Endothelial cell (in vitro differentiated cells): ENCODE measurements at places on chromosomes 2 and 18. TPM values are rescaled to one million over a fixed set of nuclear protein-coding genes. Genes with fewer than 3 reads are reported as not detected.

DNA sequence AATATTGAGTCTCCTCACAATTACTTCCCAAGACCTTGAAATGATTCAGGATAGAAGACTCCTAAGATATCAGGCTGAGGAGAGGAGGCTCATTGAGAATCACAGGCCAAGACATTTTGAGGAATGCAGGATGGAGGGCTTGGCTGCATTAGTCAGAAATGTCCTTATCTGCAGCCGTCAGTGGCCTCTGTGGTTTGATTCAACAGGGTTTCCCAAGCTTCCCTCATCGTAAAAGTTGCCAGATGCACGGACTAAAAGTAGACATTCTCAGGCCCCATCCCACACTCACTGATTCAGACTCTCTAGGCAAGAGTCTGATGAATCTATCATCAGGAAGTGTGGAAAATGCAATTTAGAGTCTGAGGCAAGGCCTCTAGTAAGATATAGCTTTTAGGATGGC is 34.0 kb upstream of the TMEM178A start:
- DNase-seq: no peak

DNA sequence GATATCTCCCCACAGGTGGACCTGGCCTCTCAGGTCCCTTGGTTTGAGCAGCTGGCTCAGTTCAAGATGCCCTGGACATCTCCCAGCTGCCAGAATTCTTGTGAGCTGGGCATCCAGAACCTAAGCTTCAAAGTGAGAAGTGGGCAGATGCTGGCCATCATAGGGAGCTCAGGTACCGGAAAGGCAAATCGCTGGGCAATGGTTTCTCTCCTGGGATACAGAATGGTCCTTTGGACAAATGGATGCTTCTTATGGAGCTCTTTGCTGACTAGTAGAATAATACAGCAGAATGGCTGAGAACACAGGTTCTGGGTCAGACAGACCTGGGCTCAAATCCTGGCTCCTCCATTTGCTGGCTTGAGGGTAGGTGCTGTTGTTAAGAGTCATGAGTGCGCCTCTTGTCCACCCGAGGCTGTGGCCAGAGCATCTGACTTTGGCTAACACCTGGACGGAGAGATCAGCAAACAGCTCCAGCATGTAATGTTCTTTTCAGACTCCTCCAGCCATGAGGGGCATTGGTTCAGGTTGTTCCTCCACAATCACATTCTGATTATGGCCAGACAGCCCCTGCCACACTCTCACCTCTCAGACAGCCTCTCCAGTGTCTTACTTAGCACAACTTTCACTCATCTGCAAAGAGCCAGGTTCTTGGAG is 7.5 kb downstream of the ABCG8 start:
- DNase-seq: no peak

DNA sequence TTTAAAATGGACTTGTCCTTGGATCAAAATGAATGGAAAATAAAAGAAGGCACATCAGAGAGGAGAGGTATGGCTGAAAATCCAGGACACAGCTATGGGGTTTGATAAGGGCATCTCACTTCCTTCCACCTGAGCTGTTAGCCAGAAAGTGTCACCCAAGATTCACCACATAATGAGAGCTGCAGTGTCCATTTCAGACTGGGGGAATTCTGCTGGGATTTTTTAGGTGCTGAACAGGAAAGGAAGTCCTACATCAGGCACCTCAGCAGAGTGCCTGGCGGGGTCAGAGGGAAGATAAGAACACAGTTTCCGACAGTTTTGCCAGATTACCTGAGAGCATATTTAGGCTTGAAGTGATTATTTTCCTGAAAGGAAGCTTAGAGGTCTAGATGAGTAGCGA is 187.6 kb upstream of the HNMT start:
- DNase-seq: no peak

CCDC141 gene
- 0.67 TPM for total RNA-seq

DNA sequence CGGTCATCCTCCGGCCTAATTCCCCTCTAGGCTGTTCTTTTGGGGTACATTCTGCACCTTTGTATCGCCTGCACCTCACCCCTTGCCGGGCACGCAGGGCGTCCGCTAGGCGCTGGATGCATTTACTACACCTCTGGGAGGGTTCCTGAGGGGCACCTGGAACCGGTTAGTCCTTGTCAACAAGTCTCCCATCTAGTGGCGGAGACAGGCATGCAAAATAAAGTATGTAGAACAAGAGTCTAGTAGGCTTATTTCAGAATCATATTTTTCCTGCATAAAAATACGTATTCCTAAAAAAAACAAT is 705 bp upstream of the TEX261 start:
- DNase-seq: no peak

DNA sequence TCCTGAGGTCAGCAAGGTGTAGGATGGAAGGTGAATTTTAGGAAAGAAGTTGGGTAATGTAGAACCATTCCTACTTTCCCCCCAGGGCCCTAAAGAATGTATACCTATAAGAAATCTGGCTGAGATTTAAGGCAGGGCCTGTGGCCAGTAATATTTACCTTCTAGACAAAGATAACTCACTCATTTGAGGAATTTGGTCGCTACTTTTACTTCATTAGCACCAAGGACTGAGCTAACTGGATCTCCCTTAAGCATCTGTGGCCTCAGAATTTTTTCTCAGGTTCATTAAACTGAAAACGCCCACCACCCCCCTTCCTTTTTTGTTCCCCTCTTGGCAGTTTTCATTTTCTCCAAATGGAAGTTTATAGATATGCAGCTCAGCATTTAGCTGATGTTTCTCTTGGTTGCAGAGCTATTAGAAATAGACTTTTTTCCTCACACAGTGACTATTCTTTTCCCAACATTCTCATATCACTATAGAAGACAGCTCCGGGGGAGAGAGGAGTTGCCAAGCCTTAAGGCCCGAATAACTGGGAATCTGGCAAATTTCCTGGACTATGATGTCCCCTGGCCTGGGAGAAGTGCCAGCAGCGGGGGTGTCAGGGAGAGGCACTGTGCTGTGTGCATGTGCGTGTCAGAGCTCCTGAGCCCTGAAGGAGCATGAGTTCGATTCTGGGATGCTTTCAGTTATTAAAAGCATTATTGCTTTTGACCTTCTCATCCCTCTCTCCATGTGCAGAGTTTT is 310.9 kb downstream of the PRKCE start:
- no peak for DNase-seq

GRCh38 chr18:11905613-11906012 is 2.5 kb downstream of the MPPE1 start:
- DNase-seq: no peak

GRCh38 chr2:217905395-217905794 is 97.4 kb downstream of the TNS1 start:
- no peak for DNase-seq

GRCh38 chr2:167438206-167438605 is 549.9 kb downstream of the XIRP2 start:
- DNase-seq: no peak

FEV gene
- 0.56 TPM for total RNA-seq

- DNase-seq: no peak
These were observed 183.2 kb downstream of the CYRIA start for GRCh38 chr2:16482460-16482859.

GRCh38 chr2:76569819-76570218 is 859.1 kb upstream of the GCFC2 start:
- no peak for DNase-seq

DNA sequence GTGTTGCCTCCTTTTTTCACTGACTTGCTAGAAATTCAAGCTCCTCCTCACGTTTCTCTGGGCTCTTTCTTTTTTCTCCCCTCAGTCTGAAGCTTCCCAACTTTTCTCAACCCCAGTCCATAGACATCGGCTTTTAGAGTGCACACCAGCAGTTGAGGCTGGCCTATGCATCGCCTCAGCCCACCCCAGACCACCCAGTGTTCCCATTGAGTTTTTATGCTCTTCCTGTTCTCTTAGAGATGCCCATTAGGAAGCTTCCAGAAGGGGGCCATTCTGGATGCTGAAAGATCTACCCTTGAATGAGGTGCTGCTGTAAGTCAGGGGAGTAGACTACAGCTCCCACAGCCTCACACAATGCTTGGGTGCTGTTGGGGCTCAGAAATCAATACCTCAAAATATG is 12.0 kb upstream of the GYPC start:
- DNase-seq: no peak

DNA sequence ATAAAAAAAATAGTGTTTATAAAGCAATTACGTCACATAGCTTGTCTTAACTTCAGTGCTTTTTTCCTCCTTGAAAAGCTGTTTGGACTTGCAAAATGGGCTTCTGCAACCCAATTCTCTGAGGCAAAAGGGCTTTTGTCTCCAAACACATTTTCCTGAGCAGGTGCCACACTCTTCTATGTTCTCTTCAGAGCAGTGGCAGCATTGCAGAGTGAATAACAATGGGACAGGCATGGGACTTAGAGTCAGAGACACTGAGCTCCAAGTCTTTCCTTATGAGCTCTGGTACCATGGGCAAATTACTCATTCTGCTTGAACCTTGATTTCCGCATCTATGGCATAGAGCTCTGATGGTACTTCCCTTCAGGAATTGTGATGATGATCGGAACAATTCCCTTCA is 149.0 kb downstream of the ARL6IP6 start:
- no peak for DNase-seq

DNA sequence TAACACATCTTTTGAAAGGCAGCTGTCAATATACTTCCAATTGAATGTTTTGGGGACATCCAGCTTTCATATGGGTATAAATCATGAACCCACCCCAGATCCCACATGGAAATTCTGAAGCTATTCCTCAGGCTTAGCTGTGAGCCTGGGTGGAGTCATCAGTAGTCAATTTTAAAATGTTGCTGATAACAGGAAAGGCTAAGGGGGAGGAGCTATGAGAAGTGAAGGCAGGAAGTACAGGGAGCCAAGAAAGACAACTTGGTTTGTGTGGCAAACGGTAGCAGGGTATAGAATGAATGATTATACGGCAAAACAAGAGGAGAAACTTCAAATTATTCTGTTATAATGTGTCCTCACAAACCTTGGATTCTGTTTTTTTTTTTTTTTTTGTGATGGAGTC is 108.6 kb downstream of the QPCT start:
- DNase-seq: no peak

NEU2 gene
- total RNA-seq: not detected

HOXD4 gene
- 3.5 TPM for total RNA-seq

ASXL3 gene
- 7.2 TPM for total RNA-seq

DNA sequence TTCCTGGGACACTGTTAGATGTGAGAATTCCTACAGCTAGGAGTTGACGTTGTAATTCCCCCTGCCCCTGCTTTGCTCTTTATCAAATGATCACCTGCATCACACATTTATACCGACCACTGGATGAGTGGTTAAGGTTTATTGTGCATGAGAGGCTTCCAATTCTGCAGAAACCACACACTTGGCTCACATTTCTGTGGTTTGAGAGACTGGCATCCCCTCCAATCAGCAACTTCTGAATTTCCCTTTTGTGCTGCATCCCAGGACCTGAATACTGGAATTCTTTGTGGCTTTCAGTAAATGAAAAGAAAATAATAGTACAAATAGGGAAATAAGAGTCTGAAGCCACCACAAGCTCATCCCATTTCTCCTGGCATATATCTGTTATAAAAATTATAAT is 628.7 kb upstream of the PIK3C3 start:
- DNase-seq: no peak

SOX11 gene
- total RNA-seq: 39.4 TPM

DNA sequence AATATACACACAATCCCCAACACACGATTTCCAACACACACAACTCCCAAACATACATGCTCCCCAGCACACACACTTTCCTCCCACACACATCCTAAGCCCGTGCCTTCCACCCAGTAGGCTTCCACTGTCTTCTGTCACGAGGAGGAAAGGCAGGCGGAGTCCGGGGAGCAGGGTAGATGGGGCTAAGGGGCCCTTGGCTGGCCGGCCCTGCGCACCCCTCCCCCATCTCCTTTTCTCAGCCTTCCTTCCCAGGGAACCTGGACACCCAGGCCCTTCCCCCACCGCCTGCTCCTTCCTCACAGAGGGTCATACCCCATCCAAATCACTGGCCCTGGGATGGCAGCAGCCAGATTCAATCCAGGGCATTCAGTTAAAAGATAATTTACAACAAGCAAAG is 3.4 kb upstream of the PDCD1 start:
- DNase-seq: no peak

COL4A4 gene
- 0.15 TPM for total RNA-seq

- no peak for DNase-seq
These were observed 164.1 kb downstream of the GREB1L start for GRCh38 chr18:21406116-21406515.

DNA sequence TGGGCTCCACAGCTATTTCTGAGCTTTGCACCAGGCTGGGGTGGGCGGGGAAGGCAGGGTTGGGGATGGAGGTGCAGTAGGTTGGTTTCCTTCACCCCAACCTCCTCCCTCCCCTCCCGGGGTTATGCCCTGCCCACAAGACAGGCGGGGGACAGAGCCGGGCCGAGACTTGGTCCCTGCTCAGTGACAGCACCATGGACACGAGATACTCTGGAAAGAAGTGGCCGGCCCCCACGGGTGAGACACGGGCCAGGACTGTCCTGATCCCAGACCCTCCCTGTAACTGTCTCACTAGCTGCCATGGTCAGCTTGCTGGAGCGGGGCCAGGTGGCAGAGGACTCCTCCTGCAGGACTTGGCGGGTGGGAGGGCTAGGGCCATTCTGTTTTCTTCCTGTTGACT is 59.7 kb downstream of the DYSF start:
- no peak for DNase-seq

- no peak for DNase-seq
These were observed 62.6 kb downstream of the DNMT3A start for GRCh38 chr2:25279091-25279651.

DNA sequence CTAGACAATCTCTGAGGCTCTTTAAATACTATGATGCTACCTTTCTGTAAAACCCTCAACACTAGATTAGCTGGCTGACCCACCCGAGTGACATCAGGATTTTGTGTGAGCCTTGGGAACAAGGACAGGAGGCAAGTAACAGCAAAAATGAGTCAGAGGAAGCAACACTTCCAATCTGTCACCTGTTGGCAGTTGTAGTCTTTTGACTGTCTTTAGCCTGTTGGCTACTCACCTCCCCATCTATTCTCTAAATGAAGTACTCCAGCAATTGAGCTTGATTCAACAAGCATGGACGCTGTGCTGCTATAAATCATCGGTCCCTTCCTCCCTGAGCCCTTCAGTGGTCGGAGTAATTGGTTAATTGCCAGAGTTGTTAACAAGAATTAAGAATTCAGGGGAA is 898.7 kb downstream of the BCL11A start:
- DNase-seq: no peak

DNA sequence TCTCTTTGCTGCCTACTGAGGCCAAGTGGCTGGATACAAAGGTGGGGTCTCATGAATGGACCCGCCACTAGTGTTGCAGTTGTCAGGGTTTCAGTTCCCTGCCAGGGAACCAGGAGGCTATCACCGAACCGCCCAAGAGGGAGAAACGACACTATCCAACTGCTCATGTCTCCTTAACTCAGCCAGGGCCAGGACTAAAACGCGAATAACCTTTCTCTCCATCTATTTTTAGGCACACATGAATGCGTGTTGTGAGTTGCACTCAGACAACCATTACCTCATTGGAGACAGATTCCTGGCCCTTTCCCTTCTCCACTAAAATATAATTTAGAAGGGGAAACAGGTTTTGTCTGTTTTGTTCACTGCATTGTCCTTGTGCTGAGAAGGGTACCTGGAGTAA is 559.5 kb downstream of the SOCS6 start:
- no peak for DNase-seq

GRCh38 chr2:9032536-9033255 is 29.2 kb upstream of the MBOAT2 start:
- DNase-seq: no peak

GRCh38 chr2:233141901-233142300 is 81.8 kb downstream of the INPP5D start:
- no peak for DNase-seq
